ENCODE measurements at places on chromosomes 1 and 21.
A peak's percentile ranks its signal among the peaks of the same experiment; 100 is the strongest.

GRCh38 chr1:230282157-230282556 lies 144.0 kb downstream of the PGBD5 start:
- peak; percentile 58 for DNase-seq

- DNase-seq, result no peak
Measured at GRCh38 chr1:215607412-215607811, 40.3 kb downstream of the KCTD3 start.

GRCh38 chr1:39509360-39510009 lies 18.0 kb downstream of the BMP8A start:
- no peak for DNase-seq

DNA sequence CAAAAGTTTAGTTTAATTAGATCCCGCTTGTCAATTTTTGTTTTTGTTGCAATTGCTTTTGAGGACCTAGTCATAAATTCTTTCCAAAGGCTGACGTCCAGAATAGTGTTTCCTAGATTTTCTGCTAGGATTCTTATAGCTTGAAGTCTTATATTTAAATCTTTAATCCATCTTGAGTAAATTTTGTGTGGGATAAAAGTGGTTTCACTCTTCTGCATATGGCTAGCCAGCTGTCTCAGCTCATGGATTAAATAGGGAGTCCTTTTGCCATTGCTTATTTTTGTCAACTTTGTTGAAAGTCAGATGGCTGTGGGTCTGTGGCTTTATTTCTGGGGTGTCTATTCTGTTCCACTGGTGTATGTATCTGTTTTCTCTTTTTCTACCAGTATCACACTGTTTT lies 801.3 kb upstream of the ADGRL4 start:
- no peak for DNase-seq

DNA sequence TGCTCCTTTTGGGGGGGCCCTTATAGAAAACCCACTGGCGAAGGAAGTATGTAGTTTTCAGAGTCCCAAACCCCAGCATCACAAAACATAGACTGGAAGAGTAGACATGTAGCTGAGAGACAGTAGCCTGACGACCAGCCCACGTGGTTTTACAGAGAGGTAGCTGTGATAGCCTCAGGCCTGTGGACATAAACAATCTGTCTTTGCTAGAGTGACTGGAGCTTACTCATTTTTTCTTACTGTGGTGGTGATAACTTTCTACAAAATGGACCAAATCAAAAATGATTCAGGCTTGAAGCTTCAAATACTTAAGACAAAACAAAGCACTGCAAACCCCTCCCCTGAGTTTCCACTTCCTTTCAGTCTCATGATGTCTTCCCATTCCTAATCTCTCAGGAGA lies 497.0 kb downstream of the RWDD3 start:
- no peak for DNase-seq

GRCh38 chr21:14995695-14996490 lies 68.9 kb downstream of the NRIP1 start:
- DNase-seq, result no peak

GRCh38 chr1:92797297-92797696 lies 12.4 kb upstream of the EVI5 start:
- no peak for DNase-seq

- no peak for DNase-seq
Measured at GRCh38 chr1:184462990-184463389, 76.2 kb downstream of the C1orf21 start.

GRCh38 chr1:188154761-188155160 lies 1326.0 kb downstream of the PLA2G4A start:
- DNase-seq, result no peak

- no peak for DNase-seq
Measured at GRCh38 chr1:240468656-240469055, 143.3 kb downstream of the GREM2 start.

GRCh38 chr1:65423884-65424572 lies 3.6 kb downstream of the LEPR start:
- DNase-seq, result no peak

DNA sequence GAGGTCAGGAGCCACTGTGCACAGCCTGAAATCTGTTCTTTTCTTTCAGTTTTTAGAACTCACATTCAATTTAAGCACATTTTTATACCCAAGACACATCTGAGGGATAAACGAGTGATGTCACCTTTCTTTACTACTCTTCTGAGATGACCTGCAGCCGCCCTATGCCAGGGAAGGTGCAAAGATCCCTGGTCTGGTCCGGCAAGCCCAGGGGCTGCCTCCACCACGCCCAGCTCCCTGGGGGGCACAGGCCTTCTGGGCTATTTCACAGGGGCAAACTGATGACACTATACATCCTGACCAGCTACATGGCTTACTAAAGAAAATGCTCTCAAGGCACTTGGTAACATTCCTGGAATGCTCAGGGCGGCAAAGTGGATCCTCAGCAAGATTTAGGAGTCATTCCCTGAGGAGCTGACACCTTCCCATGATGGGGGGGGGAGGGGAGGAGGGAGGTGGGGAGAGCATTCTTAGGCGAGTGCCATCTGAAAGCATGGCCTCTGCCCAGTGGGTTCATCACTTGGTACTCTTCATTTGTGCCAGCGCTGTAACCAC lies 11.3 kb downstream of the MRAP start:
- DNase-seq, result no peak

GRCh38 chr1:90714521-90714951 lies 2.6 kb downstream of the BARHL2 start:
- no peak for DNase-seq

DNA sequence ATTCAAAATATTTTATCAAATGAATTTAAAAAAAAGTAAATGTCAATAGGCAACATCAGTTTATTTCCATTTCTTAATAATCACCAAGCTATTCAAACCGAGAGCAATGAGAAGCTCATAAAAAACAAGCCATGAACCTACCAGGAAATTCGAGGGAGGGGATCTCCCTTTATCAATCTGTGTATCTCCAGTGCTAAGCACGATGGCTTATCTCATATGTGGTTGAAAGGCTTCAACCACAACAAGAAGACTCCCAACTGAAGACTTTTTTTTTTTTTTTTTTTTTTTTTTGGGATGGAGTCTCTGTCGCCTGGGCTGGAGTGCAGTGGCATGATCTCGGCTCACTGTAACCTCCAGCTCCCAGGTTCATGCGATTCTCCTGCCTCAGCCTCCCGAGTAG lies 833.3 kb downstream of the USP25 start:
- no peak for DNase-seq

DNA sequence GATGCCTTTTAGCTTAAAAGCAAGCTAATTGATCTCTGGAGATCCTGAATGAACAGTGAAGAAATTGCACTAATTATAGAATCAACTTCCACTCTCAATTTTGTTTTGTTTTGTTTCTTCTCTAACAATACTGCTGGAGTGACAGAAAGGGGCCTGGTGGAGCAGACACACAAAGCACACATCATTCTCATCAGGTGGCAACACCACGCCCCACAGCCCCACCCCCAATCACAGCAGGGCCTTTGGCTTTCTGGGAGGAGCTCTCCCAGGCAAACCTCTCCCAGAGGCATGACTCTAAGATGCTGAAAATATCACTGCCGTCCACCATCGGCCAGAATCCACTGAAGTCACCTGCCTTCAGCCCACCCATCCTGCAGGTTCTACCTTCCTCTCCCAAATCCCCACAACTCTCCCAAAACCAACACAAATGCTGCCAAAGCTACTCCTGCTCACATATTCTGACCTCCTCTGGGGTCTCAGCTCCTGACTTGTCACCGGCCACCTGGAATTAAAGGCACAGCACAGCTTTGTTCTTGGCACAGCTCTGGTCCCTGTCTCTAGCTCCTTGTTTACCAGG lies 120.7 kb downstream of the GRIK3 start:
- DNase-seq, result no peak

DNA sequence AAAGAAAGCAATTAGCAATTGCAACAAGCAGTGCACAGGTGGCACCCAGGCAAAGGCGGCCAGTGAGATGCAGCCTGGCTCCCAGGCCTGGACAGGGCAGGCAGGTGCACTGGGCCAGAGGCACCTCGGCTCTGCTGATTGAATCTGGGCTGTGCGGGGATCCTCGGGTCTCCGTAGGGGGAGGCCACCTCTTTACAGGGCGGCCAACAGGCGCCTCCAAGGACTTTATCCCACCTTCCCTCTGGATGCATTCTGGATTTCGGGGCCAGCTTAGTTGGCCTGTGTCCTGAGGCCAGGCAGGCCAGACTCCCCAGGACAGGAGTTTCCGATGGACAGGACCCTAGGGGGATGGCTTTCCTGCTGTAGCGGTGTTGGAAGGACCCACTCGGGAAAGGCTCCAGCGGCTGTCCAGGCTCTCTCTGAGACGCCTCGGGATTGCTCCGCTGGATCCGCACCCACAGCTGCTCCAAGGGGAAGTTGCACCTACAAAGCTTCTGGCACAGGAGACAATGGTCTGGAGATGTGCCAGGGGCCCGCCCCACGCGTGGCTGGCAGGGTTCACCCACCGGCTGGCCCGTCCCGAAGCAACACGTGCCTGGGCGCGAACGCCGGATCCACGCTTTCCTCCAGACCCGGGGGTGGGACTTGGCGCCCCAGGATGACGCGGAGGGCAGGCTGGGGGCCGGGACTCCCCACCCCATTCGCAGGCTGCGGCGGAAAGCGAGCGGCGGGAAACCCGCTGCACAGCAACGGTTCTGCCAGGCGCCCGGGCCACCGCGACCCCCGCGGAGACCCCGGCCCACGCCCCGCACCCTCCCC lies 810 bp downstream of the SLC19A1 start:
- peak; percentile 70 for DNase-seq

DNA sequence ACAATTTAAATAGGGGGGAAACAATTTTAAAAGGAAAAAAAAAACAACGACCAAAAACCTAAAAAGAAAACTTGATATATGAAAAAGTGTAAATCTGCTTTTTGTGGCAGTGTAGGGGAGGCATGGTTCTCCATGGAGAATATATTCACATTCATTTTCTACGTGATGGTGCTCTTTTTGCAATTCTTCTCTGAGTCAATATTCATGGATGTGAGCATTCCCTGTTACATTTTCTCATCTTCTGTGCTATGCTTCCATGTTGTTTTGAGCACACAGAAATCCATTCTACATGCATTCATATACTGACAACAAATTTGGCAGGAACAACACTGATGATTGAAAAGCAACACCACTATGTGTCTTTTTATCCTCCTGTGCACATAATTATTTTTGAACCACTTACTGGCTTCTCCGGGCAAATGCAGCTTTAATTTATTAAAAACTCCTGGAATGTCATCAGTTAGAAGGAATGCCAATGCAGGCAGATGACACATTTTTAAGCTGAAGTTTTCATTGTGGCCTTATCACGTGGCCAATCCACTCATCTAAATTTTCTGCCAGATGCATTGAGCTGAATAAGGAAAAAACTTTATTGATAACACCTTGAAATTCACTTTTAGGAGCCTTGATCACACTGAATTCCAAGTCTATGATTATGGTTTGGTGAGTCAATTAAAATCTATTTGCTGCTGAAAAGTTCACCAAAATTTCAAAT lies 590.6 kb downstream of the NUF2 start:
- no peak for DNase-seq

DNA sequence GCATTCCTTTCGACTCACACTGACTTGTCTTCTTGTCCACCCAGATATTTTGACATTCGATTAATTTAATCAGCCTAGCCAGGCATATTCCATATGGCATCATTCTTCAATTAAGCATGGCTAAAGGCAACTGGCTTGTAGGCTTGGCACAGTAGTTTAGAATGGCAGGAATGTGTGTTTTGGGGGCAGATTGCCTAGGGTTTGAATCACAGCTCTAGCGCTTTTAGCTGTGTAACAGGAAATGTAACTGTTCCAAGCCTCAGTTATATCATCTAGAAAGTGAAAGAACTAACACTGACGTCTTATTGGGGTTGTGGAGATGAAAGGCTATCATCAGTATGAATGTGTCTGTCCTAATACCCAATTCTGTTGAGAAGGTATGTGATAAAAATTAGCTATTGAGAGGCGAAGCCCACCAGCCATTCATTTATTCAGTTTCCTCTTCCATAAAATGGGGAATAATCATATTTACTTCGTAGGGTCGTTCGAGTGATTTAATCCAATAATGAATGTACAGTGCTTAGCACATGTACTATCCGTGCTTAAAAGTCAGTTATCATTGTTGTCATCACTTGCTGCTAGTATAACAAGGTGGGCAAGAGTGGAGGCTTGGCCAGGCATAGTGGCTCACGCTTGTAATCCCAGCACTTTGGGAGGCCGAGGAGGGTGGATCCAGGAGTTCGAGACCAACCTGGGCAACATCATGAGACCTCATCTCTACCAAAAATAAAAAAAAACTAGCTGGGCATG lies 41.6 kb upstream of the GRHL3 start:
- no peak for DNase-seq

DNA sequence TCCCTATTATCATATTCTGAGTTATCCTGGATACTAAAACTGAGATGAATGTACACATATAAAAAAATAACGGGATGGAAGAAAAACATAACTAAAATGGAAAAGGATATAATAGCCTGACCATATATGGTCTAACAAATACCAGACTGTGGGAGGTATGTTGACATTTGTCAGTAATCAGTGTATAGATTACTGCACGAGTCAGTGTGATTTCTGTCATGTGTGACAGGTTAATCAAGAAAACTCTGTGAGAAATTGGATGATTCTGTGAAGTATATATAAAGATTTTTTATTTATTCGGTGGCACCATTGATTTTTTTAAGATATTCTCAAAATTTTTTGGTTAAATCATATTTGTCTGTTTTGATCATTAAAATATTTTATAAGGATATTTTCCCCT lies 547.3 kb upstream of the B3GALT2 start:
- DNase-seq, result no peak

- no peak for DNase-seq
Measured at GRCh38 chr1:44820328-44821239, 12.3 kb downstream of the BTBD19 start.

- no peak for DNase-seq
Measured at GRCh38 chr1:171267391-171267790, 19.1 kb downstream of the FMO1 start.

- no peak for DNase-seq
Measured at GRCh38 chr1:184310157-184310819, 76.5 kb upstream of the C1orf21 start.

DNA sequence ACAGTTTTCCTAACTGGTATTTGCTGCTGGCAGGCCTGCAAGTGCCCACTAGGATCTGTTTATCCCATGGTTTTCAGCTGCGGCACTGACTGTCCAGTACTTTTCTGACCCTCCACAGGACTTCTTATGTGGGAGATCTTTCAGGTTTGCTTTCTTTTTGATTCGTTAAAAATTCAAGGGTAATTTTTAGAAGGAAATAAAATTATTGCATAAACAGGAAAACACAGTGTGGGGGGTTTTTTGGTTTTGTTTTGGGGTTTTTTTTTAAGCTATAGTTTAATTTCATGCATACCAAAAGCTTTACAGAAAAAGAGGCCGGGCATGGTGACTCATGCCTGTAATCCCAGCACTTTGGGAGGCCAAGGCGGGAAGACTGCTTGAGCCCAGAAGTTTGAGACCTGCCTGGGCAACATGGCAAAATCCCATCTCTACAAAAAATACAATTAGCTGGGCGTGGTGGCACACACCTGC lies 3.6 kb downstream of the NIBAN1 start:
- no peak for DNase-seq

GRCh38 chr1:243708210-243708609 lies 141.8 kb downstream of the AKT3 start:
- no peak for DNase-seq

All from GF-D8 (cell line).